ENCODE measurements at places on chromosomes 7 and 10.

DNA sequence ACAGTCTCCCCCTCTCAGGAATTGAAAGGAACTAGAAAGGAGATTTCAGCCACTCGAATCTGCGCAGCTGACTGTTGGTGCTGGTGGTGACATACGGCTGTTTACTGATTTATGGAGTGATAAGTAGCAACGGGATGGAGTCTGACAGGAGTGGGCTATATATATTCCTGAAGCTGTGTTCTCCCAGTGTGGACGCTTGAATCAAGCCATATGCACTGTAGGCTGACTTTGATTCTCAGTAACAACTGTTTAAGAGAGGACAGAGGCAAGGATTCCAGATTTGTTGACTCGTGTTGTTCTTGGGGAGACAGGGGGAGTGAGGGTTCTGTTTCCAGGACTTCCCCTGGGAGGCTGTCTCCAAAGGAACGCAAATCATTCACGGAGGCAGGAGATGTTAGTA, 260.1 kb upstream of the AUTS2 start:
- DNase-seq, result no peak

GRCh38 chr10:63262430-63263073, 129.4 kb downstream of the NRBF2 start:
- no peak for DNase-seq

DNA sequence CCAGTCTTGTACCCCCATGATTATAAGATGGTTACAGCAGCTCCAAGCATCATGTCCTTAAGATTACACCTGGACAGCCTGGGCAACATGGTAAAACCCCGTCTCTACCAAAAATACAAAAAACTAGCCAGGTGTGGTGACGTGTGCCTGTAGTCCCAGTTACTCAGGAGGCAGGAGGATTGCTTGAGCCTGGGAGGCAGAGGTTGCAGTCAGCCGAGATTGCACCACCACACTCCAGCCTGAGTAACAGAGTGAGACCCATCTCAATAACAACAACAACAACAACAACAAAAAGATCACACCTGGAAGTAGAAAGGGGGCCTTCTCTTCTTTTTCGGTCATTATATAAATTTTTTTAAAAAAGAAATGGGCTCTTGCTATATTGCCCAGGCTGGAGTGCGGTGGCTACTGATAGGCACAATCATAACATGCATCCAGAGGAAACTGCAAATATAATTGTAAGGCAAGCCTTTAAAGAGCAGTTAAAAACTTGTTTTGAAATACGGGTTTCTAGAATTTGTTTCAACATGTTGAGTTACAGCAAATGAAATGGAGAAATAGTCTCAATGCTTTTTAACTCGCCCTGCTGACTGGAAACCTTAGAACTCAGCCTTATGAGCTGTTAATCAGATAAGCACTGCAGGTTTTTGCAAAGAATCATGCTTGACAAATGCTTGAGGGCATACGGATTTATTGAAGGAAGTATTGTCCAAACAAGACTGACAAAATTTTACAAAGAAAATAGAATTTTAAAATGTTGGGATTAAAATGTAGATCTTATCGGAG, 4.7 kb upstream of the ENTPD7 start:
- DNase-seq, result no peak

GRCh38 chr7:86149024-86149665, 494.6 kb upstream of the GRM3 start:
- no peak for DNase-seq

GRCh38 chr10:62016623-62017490, 115.4 kb downstream of the ARID5B start:
- no peak for DNase-seq

GRCh38 chr7:43211286-43211685, 98.8 kb downstream of the HECW1 start:
- no peak for DNase-seq

GRCh38 chr10:122461729-122462532, 578 bp downstream of the HTRA1 start:
- peak; percentile 9 for DNase-seq

- DNase-seq, result no peak
These were observed 26.3 kb upstream of the PWWP2B start for GRCh38 chr10:132370426-132371340.

DNA sequence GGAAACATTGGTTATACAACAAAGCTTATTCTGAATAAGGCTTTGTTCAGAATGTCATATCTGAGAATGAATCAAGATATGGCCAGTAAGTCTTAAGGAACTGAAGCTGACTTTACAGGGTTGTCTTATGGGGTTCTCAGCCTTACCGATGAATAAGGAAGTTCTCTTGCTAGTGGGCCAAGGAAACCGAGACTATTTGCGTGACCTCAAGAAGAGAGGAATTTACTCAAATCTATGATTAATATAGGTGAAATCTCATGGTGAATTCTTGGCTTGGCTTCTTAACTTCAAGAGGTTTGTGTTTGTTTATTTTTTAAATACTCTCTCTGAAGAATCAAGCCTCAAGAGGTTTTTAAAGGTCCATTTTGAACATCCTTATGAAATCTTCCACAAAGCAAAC, 4.7 kb upstream of the MRLN start:
- DNase-seq, result no peak

GRCh38 chr10:5964736-5965135, 12.6 kb downstream of the IL15RA start:
- DNase-seq, result no peak

- no peak for DNase-seq
These were observed 553.8 kb downstream of the TFEC start for GRCh38 chr7:115476671-115477181.

- peak; percentile 92 for DNase-seq
These were observed 71.8 kb upstream of the VWDE start for GRCh38 chr7:12475362-12476063.

DNA sequence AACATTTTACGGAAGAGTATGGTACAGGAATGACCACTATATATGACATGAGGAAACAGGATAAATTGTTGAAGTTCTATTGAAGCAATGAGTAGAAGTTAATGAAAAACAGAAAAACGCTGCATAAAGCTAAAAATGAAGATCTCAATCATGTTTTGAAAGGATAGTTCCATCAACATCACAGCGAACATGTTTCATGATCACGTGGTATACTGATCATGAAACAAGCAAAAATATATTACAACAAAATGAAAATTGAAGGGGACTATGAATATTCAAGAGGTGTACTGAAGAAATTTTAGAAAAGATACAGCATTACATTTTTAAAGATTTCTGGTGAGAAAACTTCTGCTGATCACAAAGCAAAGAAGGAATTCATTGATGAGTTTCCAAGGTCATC, 45.9 kb upstream of the TAC1 start:
- DNase-seq, result no peak

GRCh38 chr7:45456747-45457524, 117.2 kb upstream of the ADCY1 start:
- no peak for DNase-seq

DNA sequence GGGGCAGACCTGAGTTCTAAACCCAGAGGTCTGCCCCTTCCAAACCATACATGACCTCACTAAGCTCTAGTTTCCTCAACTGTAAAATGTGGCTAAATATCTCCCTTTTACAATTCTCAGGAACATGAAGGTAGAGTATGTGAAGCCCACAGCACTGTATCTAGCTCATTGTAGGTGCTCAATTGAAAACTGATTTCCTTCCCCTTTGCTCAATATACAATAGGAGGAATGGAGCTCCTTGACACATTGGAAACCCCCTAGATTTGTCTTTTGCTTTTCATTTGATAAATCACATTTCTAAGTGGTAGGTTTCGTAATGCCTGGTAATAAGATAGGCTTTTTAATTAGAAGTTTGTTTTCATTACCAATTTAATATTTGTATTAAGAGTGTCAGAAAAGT, 153.3 kb downstream of the ARID5B start:
- DNase-seq, result no peak
